ENCODE measurements at places on chromosomes 6 and 20. TPM values are rescaled to one million over a fixed set of nuclear protein-coding genes. Genes with fewer than 3 reads are reported as not detected.

The TMEM63B gene
- total RNA-seq, result 43.2 TPM

DNA sequence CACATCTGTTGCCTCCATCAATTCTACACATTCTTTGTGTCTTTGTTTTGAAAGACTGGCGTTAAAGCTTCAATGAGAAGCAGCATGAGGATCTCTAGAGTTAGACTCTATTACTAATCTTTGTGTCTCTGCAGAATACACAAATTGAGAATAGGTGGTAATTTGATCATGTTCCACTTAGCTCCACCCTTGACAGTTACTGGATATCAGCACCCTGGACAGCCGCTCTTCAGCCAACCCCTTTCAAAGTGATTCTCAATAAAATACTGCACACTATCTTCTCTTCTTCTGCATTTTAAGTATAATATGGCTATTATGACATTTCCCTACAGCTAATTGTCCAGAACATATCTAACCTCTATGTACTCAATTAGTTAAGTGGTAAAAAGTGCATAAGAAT, 54.3 kb upstream of the CNR1 start:
- no peak overlapping the region for H3K4me3 ChIP-seq
- H3K4me1 ChIP-seq, result no peaks in the 10 kb centered on the region
- H3K36me3 ChIP-seq, result no peaks in the 10 kb centered on the region
- H3K27ac ChIP-seq, result no peak overlapping the region

The PTK6 gene
- 0.13 TPM for total RNA-seq

The SNAP91 gene
- not detected for total RNA-seq

- DNase-seq, result no peak
- H3K4me1 ChIP-seq, result no peaks in the 10 kb centered on the region
- no peaks in the 10 kb centered on the region for H3K36me3 ChIP-seq
- H3K27ac ChIP-seq, result no peak overlapping the region
- H3K4me3 ChIP-seq, result no peak overlapping the region
Measured at GRCh38 chr20:5261763-5262162, 55.0 kb downstream of the PROKR2 start.

DNA sequence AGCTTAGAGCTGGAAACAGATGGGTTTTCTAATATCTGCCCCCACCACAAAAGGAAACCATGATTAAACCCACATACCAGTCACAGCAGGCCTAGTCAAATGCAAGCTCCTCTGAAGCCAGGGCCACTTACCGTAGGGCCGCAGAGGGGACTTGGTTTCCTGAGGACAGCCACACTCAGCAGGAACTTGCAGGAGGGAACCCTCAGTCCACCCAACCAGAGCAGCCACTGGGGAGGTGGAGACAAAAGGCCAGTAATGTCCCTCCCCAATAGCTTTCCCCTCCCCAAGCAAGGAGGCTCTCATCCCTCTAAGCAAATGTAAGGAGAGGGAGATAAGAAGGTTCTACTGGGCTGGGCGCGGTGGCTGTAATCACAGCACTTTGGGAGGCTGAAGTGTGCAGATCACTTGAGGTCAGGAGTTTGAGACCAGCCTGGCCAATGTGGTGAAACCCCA, 384.4 kb upstream of the JARID2 start:
- no peak overlapping the region for H3K27ac ChIP-seq
- H3K4me1 ChIP-seq, result no peaks in the 10 kb centered on the region
- no peak for DNase-seq
- H3K36me3 ChIP-seq, result no peaks in the 10 kb centered on the region
- H3K4me3 ChIP-seq, result no peak overlapping the region
- no peaks in the 10 kb centered on the region for H3K27me3 ChIP-seq

DNA sequence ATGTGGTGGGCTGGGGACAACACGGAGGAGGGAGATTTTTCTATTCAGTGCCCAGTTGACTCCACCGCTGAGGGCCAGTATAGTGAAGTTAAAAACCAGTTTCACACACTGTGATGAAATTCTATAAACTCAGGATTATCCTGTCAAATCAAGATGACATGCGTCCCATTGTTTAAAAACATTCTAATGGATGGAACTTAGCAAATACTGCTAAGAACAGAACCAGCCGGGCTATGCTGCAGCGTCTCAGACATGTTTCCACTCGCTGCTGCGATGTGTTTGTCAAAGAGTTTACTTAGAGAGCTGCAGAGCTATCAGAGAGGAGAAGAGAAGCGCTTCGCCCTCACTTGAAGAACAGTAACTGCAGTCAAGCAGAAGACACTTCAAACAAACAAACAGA, 212.6 kb upstream of the FOXQ1 start:
- DNase-seq, result no peak
- no peak overlapping the region for H3K27ac ChIP-seq
- H3K27me3 ChIP-seq, result peaks cover 25% of the 10 kb centered on the region
- peaks cover 3% of the 10 kb centered on the region for H3K4me1 ChIP-seq
- H3K36me3 ChIP-seq, result no peaks in the 10 kb centered on the region
- no peak overlapping the region for H3K4me3 ChIP-seq

DNA sequence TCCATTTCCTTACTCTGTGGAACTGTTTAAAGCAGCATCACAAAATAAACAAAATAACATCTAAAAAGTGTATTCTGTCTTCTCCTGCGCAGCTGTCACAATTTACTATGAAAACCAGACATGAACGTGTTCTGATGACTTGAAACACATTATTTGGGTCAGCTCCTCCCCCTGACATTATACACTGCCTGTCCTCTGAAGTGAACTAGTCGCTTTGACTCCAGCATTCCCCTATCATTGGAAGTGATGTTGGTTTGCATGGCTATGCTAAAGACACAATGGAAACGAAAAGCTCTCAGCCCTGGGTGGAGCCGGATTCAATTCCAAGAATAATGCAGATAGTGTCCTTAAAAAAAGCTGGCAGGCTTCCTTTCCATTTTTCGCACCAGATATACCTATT, 125.9 kb downstream of the FYN start:
- no peak overlapping the region for H3K27ac ChIP-seq
- H3K4me3 ChIP-seq, result no peak overlapping the region
- H3K27me3 ChIP-seq, result no peaks in the 10 kb centered on the region
- H3K36me3 ChIP-seq, result no peaks in the 10 kb centered on the region
- H3K4me1 ChIP-seq, result peaks cover 15% of the 10 kb centered on the region

DNA sequence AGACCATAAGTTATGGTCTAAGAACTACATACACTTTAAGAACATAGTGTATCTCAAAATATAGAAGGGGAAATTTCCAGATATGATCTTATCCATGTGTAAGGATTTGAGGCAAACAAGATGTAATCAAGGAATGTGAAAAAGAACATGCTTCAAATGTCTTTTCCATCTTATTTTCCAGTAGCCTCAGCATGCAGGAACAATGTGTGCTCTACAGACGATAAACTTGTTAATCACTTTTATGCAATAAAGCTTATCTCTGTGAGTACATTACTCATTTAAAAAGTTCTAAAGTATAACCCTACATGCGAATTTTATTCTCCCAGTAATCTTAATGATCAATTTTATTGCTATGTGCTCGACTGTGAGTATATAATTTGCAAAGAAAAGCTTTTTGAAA, 185.2 kb downstream of the ALDH8A1 start:
- H3K4me3 ChIP-seq, result no peak overlapping the region
- H3K36me3 ChIP-seq, result no peaks in the 10 kb centered on the region
- no peak for DNase-seq
- no peaks in the 10 kb centered on the region for H3K4me1 ChIP-seq
- no peak overlapping the region for H3K27ac ChIP-seq

DNA sequence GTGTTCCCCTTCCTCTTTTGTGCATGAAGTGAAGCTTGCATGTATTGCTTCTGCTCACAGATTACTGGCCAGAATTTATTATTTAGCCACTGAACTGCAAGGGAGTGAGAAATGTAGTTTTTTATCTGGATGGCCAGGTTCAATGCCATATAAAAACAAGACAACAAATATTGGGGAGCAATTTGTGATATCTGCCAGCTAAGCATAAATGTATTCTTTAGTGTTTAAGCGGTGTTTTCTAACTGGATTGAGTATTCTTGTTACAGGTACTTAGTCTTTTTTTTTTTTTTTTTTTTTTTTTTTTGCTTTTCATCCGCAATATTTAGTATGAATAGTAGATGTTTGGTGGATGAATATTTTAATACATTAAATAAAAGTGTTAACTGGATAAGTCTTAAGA, 158.2 kb downstream of the TFAP2B start:
- no peak overlapping the region for H3K27ac ChIP-seq
- no peak for DNase-seq
- H3K36me3 ChIP-seq, result no peaks in the 10 kb centered on the region
- H3K4me3 ChIP-seq, result no peak overlapping the region
- H3K4me1 ChIP-seq, result no peaks in the 10 kb centered on the region

The IL20RA gene
- total RNA-seq, result not detected

DNA sequence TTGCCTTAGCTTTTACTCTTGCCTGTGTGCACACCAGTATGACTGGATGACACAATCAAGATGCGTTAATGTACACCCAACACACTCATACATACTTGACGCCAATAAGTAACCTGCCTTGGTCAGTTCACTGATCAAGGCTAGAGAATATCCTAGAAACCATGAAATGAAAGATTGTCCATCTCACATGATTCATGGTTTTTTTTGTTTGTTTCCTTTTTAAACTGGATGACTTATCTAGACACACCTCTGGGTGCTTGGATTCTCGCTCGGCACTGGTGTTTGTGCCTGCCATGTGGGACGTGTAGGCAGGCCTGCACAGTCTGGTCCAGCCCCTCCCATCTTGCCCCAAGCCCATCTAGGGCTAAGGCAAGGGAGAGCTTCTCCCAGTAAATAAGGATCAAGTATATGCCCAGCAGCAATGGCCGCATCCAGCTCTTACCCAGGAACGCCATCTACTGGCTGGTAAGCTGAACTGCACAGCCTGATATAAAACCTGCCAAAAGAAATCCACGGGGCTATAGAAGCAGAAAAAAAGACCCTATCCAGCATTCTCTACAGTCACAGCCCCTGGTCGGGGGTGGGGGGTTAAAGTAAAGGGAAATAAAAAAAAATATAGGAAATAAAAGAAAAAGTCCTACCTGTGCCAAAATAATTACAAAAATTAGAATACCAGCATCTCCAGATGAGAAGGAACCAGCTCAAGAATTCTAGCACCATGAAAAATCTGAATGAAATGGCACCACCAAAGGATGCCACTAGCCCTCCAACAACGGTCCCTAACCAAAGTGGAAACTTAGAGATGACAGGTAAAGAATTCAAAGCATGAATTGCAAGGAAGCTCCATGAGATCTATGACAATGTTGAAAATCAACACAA, 73.3 kb downstream of the OTOR start:
- no peaks in the 10 kb centered on the region for H3K36me3 ChIP-seq
- peak; percentile 67 for DNase-seq
- no peaks in the 10 kb centered on the region for H3K27me3 ChIP-seq
- no peak overlapping the region for H3K27ac ChIP-seq
- H3K4me1 ChIP-seq, result no peaks in the 10 kb centered on the region

GRCh38 chr6:125670568-125670967, 78.9 kb upstream of the HEY2 start:
- H3K27ac ChIP-seq, result no peak overlapping the region
- peak; percentile 1 for DNase-seq
- no peaks in the 10 kb centered on the region for H3K4me1 ChIP-seq
- no peaks in the 10 kb centered on the region for H3K36me3 ChIP-seq

- no peaks in the 10 kb centered on the region for H3K36me3 ChIP-seq
- no peak for DNase-seq
- peak overlapping the region; percentile 71 for H3K4me3 ChIP-seq
Measured at GRCh38 chr20:4685923-4686221, 35.8 kb upstream of the PRND start.

DNA sequence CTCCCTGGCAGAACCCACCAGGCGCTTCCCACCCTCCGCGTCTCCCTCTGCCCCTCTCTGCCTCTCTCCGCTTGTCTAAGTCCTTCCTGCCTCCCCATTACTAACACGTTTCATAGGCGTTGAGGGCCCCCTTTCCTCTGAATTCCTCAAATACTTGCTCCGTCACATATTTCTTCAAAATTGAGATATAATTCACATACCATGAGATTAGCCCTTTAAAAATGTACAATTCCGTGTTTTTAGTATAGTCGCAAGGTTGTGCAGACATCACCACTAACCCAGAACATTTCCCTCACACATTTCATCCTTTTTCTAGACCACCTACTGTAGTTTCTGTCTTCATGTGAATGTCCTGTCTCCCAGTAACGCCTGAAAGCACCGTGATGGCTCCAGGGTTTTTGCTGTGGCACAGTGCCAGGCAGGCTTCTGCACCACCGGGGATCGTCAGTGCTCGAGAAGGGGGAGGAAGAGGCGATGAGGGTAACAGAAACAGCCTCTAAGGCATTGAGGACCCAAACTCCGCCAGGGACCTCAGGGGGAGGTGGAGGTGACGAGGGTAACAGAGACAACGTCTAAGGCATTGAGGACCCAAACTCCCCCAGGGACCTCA, 141.9 kb upstream of the SNX9 start:
- peaks cover 9% of the 10 kb centered on the region for H3K4me1 ChIP-seq
- H3K4me3 ChIP-seq, result no peak overlapping the region
- H3K27ac ChIP-seq, result no peak overlapping the region
- H3K27me3 ChIP-seq, result no peaks in the 10 kb centered on the region
- H3K36me3 ChIP-seq, result no peaks in the 10 kb centered on the region

- no peaks in the 10 kb centered on the region for H3K36me3 ChIP-seq
- no peaks in the 10 kb centered on the region for H3K27me3 ChIP-seq
- H3K4me1 ChIP-seq, result peaks cover 5% of the 10 kb centered on the region
Measured at GRCh38 chr6:132218059-132218696, 183.1 kb downstream of the MOXD1 start.

- no peak for DNase-seq
- no peaks in the 10 kb centered on the region for H3K27me3 ChIP-seq
- no peak overlapping the region for H3K4me3 ChIP-seq
- H3K4me1 ChIP-seq, result no peaks in the 10 kb centered on the region
- H3K36me3 ChIP-seq, result no peaks in the 10 kb centered on the region
Measured at GRCh38 chr6:20068421-20068988, 143.8 kb downstream of the MBOAT1 start.

DNA sequence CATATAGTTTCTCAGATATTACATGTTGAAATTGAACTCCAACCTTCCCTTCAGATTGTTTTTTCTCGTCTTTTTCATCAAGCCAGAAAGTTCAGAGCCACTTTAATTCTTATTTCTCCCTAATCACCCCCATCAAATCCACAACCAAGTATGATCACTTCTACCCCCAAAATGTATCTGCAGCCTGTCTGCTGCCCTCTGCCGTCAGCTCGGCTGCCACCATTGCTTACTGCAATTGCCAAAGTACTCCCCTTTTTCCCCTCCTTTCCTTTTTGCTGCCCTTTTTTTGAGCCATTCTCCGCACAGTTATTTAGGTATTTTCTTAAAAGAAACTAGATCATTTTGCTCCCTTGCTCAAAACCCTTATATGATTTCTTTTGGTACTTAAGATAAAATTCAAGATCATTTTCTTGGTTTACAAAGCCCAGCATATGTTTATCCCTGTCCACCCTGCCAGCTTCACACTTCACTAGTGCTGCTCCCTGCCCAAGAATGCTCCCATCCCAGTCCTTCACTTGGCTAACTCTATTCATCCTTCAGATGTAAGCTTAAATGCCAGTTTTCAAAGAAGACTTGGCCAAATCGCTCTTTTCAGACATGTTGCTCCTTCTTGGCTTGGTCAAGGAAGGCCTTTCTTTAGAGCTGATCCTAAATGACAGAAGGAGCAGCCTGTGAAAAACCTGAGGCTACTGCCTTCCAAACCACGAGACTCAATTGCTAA, 63.7 kb downstream of the SH3BGRL2 start:
- H3K36me3 ChIP-seq, result no peaks in the 10 kb centered on the region
- H3K4me1 ChIP-seq, result no peaks in the 10 kb centered on the region
- no peak overlapping the region for H3K27ac ChIP-seq
- H3K4me3 ChIP-seq, result no peak overlapping the region
- DNase-seq, result peak; percentile 37
- H3K27me3 ChIP-seq, result no peaks in the 10 kb centered on the region

The WFDC10B gene
- not detected for total RNA-seq

The CLPSL1 gene
- total RNA-seq, result not detected

- no peaks in the 10 kb centered on the region for H3K27me3 ChIP-seq
- H3K4me1 ChIP-seq, result peaks cover 21% of the 10 kb centered on the region
- no peak for DNase-seq
Measured at GRCh38 chr6:35483893-35484645, 12.8 kb downstream of the TEAD3 start.
